ENCODE measurements at places on chromosomes 12 and 14.

DNA sequence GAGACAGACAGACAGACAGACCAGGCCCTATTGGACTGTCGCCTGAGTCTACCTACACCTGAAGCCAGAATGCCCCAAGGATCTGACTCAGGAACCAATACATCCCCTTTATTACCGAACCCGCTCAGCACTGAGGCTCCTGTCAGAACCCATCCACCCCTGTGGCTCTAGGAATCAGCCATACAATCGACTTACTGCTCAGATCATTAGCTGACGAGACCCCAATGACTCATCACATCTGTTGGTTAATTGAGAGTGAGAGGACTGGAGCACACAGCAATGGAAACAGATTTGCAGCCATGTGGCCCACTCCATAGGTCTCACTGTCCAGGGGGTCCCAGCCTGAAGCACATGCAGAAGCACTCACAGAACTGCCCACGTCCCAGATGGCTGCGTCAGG, 15.2 kb downstream of the ITPK1 start:
- DNase-seq, result no peak

DNA sequence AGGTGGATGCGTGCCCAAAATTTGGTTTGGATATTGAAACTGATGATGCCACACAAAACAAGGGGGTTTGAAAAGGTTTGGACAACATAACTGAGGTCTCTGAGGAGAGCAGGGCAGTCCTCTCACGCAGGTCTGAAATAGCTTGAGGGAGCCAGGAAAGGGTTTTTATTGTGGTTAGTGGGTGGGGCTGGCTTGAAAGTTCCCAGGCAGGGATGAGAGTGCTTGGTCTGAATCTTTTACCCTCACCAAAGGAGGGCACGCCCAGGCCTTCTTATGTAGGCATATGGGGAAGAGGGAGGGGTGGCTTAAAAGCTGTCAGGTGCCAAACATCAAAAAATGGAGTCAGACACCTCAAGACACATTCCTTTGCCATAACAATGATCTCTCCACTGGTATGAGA, 493.1 kb upstream of the CCDC196 start:
- no peak for DNase-seq

- no peak for DNase-seq
Measured at GRCh38 chr12:85633491-85633890, 202.7 kb downstream of the RASSF9 start.

DNA sequence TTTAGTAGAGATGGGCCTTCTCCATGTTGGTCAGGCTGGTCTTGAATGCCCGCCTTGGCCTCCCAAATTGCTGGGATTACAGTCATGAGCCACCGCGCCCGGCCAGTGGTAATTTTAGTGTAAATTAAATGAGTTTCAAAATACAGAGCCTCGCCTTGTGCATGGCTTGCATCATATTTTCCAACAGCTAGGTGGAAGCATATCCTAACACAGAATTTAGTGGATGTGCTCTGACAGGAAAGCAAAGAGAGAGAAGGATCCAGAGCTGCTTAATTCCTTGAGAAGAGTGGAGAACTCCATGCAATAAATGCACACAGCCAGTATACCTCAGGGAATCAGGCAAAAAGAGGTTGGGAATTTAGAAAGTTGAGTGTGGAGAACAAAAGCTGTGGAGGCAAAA, 2.5 kb downstream of the OR6C2 start:
- DNase-seq, result no peak

DNA sequence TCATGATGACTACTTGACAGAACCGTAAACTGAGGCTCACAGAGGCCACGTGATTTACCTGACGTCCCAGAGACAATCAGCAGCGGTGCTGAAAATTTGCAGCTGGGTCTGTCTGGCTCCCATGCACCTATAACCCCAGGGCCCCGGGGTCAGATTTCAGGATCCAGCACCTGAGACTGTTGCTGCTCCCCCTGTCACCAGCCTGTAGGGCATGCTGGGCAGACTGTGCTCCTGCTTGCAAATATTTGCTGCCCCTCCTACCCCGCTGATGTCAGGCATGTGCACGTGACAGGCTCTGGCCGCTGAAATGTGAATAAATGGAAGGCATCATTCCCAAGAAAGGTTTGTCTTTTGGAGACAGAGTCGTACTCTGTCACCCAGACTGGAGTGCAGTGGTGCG, 6.0 kb downstream of the MMAB start:
- DNase-seq, result no peak

DNA sequence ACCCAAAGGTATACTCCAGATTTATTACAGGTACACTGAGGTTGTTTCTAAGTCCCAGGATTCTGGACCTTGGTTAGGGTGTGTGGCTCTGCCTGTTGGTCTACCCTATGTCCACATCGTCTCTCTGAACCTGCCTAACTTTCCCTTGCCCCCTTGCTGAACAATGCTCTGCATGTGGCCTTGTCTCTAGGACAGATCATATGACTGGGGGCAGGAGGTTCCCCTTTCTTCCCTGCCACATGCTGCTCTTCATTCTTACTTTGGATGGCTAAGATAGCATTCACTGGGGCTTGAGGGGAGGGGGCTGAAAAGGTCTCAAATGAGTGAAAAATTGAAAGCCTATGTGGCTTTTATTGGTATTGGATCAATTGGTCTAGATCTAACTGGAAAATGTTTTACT, 49.2 kb downstream of the MBIP start:
- DNase-seq, result no peak

DNA sequence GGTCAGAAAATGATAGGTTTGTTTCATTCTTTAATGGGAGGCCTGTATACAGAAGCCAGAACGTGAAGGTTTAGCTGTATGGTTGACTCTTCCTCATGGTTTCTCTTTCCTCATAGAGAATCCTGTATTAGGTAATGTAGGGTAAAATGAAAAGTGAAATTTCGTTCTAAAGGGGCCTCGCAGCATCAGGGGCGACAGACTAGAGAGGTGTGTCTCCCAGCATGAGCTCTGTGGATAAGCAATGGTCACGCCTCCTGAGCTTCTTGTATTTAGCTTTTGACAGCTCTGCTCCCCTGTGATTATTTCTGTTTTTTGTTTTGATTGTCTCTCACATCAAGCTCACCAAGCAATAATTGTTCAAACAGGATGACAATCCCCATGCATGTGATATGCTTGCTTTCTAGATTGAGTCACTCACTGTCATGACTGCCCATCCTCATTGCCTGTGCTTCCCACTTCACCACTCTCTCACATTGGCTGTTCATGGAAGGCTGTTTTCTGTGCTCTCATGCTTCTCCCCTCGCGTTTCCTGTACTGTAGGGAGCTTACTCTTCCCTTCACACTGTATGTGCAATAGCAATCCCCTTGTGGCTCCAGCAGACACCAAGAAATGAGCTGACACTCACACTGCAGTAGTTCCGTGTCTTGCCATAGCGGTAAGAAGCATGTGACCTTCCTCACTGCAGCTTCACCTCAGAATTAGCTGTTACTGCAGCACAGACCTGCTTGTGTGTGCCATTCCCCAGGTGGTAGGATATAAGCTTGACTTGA, 44.0 kb downstream of the RAD52 start:
- DNase-seq, result no peak

- no peak for DNase-seq
Measured at GRCh38 chr12:8648576-8649205, 13.9 kb downstream of the MFAP5 start.

DNA sequence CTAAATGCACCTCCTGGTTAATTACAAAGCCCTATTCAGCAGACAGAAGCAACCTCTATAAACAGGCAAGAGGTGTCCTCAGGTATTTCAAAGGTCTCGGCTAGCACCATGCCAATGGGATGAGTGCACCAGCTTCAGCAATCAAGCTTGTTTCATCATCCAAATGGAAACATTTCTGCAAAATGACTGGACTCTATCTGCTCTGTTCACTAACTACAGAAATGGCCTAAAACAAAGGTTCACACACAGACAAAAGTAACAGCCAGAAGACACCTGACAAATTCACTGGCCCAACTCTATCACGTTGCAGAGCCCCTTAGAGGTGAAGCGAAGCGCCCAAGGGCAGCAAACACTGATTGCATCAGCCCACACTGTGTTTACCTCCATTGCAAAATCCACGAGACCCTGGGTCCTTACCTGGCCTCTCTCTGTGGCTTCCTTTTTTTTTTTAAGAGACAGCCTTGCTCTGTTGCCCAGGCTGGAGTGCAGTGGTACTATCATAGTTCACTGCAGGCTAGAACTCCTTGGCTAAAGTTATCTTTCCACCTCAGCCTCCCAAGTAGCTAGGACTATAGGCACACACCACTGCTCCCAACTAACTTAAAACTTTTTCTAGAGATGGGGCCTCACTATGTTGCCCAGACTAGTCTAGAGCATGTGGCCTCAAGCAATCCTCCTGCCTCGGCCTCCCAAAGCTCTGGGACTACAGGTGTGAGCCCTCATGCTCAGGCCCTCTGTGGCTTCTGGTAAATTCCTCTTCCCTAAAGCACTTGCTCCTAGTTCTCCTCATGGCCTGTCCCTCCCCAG, 8.5 kb upstream of the SYNE3 start:
- no peak for DNase-seq

GRCh38 chr12:3571724-3572123, 80.7 kb downstream of the PRMT8 start:
- DNase-seq, result no peak

DNA sequence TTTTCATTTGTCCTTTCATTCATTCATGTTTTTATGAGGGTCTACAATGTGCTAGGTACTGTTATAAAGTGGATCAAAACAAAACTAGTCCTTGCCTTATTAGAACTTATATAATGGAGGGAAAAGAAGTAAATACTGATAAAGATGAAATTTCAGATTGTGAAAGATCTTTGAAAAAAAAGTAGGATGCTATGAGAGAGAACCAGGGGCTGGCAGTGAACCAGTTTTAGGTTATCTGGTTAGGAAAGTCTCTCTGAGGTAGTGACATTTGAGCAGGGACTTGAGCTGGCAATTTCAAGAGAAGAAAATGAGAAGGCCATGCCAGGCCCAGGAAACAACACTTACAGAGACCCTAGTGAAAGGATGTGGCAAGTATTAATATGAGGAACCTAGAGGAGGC, 57.3 kb upstream of the E2F7 start:
- DNase-seq, result no peak

DNA sequence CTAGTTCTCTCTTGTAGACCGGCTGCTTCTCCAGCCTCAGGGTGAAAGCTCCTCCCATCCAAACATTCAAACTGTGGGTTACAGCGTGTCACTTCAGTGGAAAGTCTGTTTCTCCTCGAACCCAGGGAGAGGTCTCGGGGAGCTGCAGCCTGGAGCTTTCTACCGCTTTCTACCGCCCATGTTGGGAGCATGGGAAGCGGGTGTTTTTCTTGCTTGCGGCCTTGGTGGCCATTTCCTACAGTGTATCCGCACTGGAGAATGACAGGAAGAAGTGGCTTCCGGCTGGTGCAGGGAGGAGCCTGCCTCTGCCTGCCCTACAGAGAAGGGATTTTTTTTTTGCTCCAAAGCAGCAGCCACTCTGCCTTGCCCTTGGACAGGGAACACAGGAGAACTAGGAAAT, 21.2 kb downstream of the ZFP36L1 start:
- peak; percentile 16 for DNase-seq

- DNase-seq, result no peak
Measured at GRCh38 chr14:42002141-42002540, 395.5 kb downstream of the LRFN5 start.

- no peak for DNase-seq
Measured at GRCh38 chr14:23104591-23105347, at the start of gene CIROP. Gene CIROP, minus strand, starts transcription at chr14:23104989. Its CDS starts 69 bp downstream, at chr14:23104920.

GRCh38 chr14:63891148-63891975, 38.6 kb downstream of the SYNE2 start:
- DNase-seq, result no peak

Data from left colon (tissue), 2 donors.